ENCODE measurements at places on chromosomes 4 and X.

DNA sequence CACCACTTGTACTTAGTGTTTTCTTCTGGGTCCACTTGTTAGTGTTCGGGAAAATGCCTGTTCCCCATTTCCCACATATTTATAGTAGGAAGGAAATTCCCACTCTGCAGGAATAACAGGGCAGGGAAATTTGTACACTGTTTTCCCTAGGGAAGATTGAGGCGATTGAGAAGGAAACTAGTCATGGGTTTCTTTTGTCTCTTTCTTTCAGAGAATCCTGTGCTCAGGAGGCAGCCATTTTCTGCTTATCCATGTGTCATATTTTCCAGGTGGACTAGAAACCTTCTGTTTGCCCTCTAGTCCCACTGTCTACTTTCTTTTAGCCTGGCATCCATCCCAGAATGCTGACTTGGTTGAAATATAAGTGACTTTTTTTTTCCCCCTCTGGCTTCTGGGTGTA is 299.1 kb upstream of the ANKRD50 start:
- no peak for DNase-seq

DNA sequence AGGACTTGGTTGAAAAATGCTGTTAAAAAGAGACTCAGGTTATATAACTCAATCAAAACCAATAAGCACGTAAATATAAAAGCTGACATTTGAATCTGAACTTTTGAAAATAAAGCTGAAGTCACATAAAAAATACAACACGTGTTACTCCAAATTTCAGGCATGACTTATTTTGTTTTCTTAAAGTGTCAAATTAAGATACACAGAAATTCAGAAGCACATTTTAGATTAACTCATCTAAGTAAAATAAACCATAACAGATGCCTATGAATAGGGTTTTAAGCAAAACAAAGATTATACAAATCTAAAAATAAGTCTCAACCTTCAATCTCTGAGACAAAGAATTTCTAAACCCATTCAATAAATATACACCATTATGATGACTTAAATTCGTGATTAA is 124.8 kb downstream of the ANTXR2 start:
- no peak for DNase-seq

- DNase-seq = no peak
These were observed 51.0 kb downstream of the TMEM131L start for GRCh38 chr4:153517159-153517558.

DNA sequence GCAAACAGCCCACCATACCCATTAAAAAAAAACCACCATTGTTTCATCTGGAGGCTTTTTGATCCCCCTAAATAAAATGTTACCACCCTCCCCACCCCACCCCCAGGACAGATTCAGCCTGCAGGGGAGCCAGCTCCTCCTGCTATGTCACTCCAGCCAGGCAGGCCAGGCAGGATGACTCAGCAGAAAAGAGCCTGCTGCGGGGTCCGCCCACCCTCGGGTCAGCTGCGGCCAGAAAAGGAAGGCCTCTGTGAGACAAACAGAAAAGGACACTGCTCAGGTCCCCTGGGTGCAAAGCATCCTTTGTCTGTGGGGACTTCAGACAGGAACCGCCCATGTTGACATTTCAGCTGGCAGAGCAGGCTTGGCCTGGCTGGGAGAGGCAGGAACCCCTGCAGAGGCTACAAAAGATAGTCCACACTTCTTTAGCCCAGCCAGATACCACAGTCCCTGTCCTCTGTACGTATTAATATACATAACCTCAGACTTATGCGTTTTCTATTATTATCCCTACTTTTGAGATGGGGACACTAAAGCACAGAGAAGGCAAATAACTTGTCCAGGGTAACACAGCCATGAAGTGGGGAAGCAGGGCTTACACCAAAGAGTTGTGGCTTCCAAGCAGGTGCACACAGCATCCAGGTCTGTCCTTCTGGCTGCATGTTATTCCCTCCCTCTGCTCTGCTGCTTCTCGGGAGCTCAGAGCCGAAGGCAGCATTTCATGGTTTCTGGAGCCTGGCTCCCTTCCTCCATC is 147.7 kb downstream of the CPEB2 start:
- DNase-seq = no peak

DNA sequence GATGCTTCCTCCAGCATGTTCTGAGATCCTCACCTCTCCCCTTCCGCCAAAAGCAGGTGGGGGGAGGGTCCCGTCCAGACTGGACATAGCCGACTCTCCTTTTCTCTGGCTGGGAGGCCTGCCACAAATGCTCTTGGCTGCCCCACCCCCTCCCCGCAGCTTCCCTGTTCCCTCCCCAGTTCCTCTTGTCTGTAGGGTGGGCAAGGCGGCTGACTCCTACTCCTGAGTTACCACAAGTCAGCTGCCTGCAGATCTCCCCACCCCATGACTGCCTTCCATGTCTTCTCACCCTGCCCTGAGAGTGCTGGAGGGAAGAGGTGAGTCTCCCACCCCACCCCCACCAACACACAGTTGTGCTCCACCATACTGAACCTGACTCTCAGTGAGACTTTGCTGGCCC is 2.9 kb downstream of the ATP6AP1 start:
- DNase-seq = no peak

GRCh38 chr4:89725268-89725667 is 111.7 kb downstream of the SNCA start:
- no peak for DNase-seq

DNA sequence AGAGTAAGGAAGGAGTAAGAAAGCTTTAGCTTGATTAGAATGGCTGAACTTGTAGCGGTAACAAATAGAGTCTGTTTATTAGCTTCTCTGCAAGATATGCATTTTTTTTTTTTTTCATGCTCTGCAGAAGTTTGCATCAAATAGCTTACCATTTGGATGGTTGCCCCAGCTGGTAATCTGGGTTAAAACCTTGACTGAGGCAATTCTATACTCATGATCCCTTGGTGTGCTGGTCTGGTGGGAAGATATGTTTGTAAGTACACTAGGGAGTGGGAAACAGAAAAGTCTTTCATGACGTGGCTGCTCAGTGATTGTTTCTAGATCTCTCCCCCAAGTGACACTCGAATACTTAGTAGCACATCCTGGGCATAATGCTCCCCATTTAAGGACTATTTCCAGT is 32.1 kb downstream of the SEPTIN11 start:
- DNase-seq = no peak

GRCh38 chr4:31784558-31784957 is 1064.4 kb downstream of the PCDH7 start:
- DNase-seq = no peak
